Body of pancreas (tissue), 4 donors: ENCODE measurements at places on chromosomes 5 and 9. TPM values are rescaled to one million over a fixed set of nuclear protein-coding genes. Genes with fewer than 3 reads are reported as not detected.

DNA sequence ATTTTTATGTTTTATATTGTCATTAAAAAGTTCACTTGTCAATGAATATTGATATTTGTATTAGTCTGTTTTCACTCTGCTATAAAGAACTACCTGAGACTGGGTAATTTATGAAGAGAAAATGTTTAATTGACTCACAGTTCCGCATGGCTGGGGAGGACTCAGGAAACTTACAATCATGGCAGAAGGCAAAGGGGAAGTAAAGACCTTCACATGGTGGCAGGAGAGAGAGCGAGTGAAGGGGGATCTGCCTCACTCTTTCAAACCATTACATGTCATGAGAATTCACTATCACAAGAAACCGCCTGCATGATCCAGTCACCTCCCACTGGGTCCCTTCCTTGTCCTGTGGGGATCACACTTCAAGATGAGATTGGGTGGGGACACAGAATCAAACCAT is 27.4 kb downstream of the SRD5A1 start:
- DNase-seq: no peak

GRCh38 chr9:94976077-94976476 is 249.6 kb downstream of the AOPEP start:
- DNase-seq: no peak

- no peak for DNase-seq
These were observed 8.1 kb downstream of the CATSPER3 start for GRCh38 chr5:134975843-134976242.

DNA sequence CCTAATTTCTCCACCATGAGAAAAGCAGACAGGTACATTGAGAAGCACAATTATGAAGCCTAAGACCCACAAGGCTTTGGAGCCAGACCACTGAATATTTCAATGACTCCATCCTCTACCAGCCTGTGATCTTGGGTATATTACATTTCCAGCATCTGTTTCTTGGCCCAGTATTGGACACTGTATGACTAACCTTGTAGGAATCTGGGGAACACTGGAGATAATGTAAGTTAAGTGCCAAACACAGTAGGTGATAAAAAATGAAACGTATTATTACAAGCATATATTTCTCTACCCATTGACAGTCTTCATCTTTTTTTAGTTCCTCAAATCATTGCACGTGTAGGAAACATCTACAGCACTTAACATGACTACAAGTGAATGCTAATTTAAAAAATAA is 28.6 kb upstream of the FEM1C start:
- no peak for DNase-seq

DNA sequence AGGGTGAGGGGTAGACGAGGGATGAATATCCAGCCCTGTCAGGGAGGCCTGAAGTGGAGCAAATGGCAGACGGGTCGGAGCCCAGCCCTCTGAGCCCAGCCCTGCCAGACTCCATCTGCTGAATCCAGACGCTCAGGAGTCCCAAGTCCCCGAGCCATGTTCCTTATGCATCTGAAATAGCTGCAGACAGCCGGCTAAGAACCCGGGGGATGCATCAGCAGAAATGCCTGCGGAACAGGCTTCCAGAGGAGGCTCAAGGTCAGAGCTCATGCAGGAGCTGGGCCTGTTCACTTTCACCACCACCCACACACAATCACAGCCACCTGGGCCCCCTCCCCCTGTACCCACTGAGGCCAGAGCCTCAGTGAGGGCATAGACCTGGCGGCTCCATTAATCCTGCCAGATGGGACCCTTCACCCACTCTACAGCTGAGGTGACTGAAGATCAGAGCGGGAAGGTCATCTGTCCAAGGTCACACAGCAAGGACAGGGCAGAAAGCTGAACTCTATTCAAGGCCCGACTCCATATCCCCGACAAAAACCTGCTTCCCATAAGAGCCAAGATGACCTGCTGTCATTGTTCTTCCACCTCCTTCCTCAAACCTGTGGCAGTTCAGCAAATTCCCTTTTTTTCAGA is 24.4 kb upstream of the AKNA start:
- no peak for DNase-seq

- no peak for DNase-seq
These were observed 24.2 kb upstream of the ANKRD33B start for GRCh38 chr5:10539687-10539998.

C5orf58 gene
- not detected for total RNA-seq
